ENCODE measurements at places on chromosomes 12 and 14.

GRCh38 chr14:31927348-31927832 is 149.7 kb upstream of the ARHGAP5 start:
- no peak for DNase-seq

DNA sequence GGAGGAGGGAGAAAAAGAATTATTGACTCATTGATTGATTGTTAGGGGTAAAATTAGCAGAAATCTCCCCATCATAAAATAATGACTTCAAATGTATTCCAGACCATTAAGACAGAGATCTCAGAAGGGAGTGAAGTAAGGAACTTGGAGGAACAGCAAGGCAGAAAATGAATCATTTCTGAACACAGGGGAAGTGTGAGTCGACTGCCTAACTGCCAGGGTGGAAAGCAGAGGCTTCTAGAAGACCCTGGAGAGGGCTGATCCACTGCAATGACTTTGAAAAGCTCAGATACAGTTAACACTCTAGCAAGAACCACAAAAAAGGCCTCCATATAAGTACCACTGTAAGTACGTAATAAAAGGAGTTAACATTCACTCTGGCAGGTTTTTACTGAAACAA is 9.7 kb downstream of the GLTP start:
- no peak for DNase-seq

GRCh38 chr12:2229661-2230539 is 177.1 kb downstream of the CACNA1C start:
- DNase-seq, result no peak

GRCh38 chr14:55436519-55436918 is 3.9 kb downstream of the TBPL2 start:
- no peak for DNase-seq
